RKO (cell line): ENCODE measurements at places on chromosomes 3 and 15.

DNA sequence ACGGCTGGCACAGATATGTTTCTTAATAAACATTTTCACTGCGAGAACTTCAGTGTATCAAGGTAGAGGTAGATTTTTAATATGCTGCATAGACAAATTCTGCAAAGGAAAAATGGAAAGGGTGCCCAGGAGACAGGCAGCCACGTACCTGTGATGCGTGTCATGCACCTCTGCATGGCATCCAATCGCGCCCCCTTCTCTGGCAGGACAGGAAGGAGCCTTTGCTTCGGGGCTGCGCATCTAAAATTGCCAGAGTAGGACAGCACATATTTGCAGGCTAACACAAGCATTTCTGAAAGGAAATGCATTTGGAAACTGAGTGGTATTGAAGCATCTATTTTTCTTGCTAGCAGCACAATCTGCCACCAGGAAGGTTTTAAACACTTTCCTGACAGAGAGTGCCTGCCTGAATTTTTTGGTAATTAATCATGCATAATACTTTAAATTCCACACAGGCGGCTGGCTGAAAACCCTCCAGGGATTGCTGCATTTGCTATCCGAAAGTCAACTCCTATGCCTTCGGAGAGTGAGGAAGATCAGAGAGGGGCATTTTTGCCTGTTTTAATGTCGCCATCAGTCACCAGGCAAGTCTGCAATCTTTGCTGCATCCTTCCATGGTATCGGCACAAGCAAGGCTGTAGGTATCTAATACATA lies 165.1 kb upstream of the ATP10A start:
- no peak for DNase-seq

DNA sequence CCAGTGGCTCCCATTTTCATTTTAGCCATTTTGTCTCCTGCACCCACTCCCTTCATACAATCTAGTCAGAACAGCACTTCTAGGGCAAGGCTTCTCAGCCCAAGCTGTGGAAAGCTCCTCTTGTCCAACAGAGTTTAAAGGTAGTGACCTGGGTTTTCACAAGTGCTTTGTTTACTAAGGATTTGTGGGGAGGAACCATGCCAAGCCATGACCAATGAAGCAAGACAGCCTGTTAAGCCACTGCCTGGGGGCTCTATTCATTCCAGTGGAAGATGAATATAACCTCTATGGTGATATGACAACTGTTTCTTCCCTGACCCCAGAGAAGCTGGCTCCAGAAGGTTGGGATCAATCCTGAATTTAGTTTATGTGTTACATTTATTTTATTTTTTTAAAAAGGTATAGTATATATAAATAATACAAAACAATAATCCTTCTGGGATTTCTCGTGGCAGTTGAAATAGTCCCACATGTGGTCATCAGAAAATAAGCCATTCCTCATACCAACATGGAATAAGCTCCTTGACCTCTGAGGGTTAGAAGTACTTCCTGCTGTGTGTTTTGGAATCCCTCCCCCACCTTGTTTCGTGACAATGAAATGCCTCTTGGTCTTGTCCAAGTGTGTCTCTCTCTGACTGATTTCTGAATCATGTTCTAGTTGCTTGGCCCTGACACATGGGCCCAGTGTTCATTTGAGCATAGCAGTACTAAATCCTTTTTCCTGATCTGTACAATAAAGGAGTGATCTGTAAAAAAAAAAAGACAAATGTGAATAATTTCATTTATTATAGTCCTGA lies 13.3 kb upstream of the THUMPD3 start:
- DNase-seq, result no peak

DNA sequence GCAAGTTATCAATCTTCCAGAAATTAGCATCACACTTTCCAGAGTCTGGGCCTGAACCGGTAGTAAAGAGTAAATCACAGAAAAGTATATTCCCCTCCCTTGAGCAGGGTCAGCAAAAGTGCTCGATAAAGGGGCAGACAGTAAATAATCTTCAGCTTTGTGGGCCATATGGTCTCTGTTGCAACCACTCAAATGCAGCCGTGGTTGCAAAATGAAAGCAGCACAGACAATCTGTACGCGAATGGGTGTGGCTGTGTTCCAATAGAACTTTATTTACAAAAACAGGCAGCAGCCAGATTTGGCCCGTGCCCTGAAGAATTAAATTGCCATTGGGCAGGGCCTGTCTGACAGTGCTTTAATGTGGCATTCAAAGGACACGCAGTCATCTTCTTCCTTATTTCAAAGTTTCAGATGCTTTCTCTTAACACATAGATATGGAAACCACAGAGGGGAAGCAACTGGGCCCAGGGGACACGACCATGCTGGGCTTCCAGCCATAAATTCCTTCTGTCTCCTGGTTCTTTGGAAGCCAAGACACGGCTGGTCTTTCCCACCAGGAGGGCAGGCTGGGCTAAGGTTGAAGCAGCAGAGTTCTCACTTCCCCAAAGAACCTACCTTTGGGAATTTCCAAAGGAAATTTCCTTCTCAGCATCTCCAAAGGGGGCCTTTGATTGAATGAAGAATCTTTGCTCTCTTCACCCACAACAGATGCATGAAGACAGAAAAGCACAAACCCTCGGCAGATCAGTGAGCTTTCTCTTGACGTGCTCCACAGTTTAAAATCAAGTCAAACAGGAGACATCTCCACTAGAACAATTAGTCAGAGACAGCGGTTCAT lies 489.8 kb upstream of the PROK2 start:
- DNase-seq, result no peak

DNA sequence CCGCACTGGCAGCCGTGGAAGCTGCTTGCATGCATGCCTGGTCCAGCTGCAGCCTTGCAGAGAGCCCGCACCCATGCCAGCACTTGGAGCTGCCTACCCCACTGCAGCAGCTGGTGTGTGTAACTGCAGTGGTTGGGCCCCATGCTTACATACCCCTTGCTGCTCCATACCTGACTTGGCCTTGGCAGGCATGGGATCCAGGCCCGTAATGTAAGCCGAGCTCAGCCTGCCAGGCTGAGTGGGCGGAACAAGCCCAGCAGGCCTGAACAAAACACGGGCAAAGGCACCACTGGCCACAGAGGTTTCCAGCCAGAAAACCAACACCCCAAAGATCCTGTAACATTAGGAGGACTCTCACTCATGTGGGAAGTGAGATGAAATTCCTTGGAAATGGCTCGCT lies 48.3 kb downstream of the SLC6A20 start:
- no peak for DNase-seq

- no peak for DNase-seq
Measured at GRCh38 chr3:14801031-14801430, 17.7 kb upstream of the FGD5 start.

DNA sequence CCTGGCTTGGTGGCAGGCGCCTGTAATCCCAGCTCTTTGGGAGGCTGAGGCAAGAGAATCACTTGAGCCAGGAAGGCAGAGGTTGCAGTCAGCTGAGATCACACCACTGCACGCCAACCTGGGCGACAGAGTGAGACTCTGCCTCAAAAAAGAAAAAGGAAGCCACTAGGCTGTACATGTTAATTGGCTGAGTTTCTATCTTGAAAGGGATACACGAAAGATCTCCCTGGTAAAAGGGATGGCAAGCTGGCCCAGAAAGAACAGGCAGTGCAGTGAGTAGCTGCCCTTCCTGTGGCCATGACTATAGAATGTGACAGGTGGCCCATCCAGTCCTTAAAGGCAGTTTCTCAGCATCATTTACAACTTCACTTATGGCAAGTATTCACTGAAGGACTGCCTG lies 12.3 kb downstream of the LRIG1 start:
- no peak for DNase-seq

GRCh38 chr3:25235031-25235430 lies 193.0 kb upstream of the RARB start:
- DNase-seq, result no peak

GRCh38 chr3:34929036-34929435 lies 710.3 kb upstream of the ARPP21 start:
- DNase-seq, result no peak

GRCh38 chr15:46366360-46367007 lies 731.7 kb downstream of the SQOR start:
- no peak for DNase-seq

DNA sequence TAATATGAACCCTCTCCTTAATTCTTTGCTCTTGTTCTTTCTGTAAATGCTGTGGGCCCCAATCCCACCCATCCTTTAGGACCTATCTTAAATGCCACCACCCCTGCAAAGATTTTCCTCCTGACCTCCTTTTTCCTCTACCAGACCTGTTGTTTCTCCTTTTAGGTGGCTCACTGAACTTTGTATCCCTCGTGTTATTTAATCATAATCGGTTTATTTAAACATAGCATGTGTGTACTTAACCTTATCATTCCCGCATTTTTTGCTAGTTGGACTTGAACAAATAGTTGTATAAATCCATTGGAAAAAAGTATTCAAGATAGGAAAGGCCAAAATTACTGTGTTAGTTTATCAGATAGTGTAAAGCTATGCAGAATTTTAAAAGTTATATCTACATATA lies 988 bp upstream of the NFKBIZ start:
- DNase-seq, result no peak

DNA sequence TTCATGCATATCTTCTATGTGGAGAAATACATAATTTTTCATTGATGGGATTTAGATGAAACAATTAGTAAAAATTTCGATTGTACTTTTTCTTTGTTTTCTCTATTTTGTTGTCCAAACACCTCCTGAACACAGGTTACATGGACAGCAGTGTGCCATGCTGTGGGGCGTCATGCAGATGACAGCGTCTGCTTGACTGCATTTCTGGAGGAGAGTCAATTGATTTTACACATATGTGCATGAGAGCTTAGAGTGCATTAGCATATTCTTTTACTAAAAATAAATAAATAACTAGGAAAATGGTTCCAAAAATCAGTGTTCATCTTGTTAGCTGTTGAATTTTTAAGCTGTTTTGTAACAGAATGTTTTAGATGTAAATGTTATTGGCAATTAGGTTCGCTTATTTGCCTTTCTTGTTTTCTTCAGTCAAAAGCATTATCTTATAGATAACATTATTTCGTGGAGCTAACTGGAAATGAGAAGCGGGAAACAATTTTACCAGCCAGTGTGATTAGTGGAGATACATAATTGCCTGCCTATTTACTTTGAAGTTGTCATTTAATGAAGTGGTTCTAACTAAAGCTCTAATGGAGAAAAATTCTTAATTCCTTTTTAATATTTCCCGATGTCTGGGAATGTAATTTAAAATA lies 82.7 kb upstream of the VGLL3 start:
- no peak for DNase-seq

- no peak for DNase-seq
Measured at GRCh38 chr15:81449836-81450474, 75.9 kb upstream of the TMC3 start.

GRCh38 chr3:13869761-13870343 lies 10.0 kb downstream of the WNT7A start:
- peak; percentile 12 for DNase-seq

DNA sequence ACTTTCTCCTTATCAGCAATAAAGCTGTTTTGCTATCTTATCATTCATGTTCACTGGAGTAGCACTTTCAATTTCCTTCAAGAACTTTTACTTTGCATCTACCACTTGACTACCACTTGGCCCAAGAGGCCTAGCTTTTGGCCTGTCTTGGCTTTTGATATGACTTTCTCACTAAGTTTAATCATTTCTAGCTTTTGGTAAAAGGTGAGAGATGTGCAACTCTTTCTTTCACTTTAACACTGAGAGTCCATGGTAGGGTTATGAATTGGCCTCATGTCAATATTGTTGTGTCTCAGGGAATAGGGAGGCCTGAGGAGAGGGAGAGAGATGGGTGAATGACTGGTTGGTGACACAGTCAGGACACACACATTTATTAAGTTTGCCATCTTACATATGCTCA lies 31.0 kb upstream of the FAM3D start:
- no peak for DNase-seq

GRCh38 chr3:42184651-42185443 lies 81.1 kb downstream of the CCK start:
- peak; percentile 7 for DNase-seq

DNA sequence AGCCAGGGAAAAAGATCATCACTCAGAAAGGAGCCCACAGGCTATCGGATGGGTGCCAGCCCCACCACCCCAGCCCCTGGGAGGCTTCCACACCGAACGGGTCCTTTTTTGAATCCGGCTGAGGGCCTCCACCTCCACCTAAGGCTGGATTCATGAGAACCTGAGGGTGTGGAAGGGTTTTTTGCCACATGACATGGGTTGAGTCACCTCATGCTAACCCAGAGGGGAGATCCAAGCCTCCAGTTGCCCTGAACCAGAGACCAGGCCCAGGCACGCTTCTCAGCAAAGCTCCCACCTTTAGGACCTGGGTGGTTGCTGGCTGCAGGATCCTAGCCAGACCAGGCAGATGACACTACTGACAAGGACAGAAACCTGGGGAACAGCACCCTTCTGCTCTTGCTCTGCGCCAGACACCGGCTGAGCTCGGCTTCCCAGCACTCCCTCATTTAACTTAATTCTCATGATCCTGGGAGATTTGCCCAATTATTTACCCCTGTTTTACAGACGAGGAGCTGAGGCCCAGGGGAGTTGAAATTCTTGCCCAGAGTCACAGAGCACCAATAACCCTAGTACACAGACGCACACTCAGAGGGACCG lies 25.6 kb downstream of the DUSP7 start:
- DNase-seq, result no peak

- no peak for DNase-seq
Measured at GRCh38 chr3:15682561-15683185, 81.1 kb downstream of the BTD start.

DNA sequence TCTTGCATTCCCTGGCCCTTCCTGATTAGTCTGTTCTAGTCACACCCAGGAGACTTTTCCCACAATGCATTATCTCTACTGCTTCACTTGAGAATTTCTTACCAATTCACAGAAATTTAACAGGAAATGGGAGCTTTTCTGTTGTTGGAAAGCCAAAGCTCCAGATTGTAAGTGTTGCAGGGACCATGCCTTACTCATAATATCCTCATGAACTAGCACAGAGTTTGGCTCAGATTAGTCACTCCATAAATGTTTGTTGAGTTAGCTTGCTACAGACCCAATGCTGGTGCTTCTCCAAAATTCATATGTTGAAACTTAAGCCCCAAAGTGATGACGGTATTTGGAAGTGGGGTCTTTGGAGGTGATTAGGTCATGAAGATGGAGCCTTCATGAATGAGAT lies 232.6 kb downstream of the GAP43 start:
- peak; percentile 15 for DNase-seq

DNA sequence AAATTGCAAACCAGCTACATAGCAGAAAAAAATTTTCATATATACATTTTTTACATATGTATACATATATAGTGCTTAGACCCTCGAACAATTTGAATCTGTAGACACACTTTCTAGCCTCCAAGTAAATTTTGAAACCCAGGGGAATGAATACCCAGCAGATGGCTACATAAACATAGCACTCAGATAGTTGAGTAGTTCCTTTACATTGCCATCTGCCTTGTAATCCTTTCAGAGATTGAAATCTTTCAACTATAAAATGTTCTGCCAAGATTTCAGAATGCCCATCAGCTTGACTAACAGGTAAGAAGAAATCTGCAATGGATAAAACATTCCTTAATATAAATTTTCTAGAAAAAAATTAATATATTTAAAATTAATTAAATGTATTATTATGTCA lies 1333.5 kb upstream of the CADM2 start:
- no peak for DNase-seq

GRCh38 chr3:160747422-160747821 lies 8.6 kb upstream of the PPM1L start:
- DNase-seq, result no peak

GRCh38 chr3:35413483-35413882 lies 225.8 kb upstream of the ARPP21 start:
- DNase-seq, result no peak

GRCh38 chr3:3074551-3075257 lies 35.5 kb downstream of the IL5RA start:
- no peak for DNase-seq

- DNase-seq, result no peak
Measured at GRCh38 chr15:56786966-56787365, 53.7 kb upstream of the ZNF280D start.
